Stimulated activated CD8-positive, alpha-beta memory T cell treated with anti-CD3 and anti-CD28 coated beads, Interleukin-2, amount 100 ng/mL, for 1 hour (primary cell): ENCODE measurements at places on chromosomes 4 and X.

- no peak for DNase-seq
Measured at GRCh38 chr4:96993560-96993959, 1149.7 kb downstream of the STPG2 start.

DNA sequence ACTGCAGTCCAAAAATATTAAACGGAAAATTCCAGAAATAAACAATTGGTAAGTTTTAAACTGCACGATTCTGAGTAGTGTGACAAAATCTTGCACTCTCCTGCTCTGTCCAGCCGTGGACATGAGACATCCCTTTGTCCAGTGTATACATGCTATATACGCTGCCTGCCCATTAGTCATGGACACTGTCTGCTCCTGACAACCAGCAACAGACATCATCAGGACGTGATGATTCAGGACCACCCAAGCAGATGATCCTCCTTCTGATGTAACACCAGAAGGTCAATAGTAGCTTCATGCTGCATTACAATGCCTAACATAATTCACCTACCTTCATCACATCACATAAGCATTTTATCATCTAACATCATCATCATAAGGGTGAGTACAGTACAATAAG lies 36.3 kb downstream of the ATRX start:
- DNase-seq, result no peak

- DNase-seq, result no peak
Measured at GRCh38 chr4:8646296-8647093, 53.9 kb downstream of the CPZ start.

DNA sequence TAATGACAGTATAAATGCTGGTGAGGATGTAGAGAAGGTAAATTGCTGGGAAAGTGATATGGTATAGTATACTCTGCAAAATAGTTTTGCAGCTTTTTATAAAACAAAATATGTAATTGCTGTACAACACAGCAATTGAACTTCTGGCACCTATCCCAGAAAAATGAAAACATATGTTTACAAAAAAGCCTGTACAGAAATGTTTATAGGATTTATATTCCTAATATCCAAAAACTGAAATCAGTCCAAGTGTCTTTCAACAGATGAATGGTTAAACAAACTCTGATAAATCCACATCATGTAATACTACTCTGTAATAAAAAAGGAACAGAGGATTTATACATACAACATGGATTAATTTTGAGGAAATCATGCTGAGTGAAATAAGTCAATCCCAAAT lies 198.4 kb upstream of the ACTRT1 start:
- no peak for DNase-seq

DNA sequence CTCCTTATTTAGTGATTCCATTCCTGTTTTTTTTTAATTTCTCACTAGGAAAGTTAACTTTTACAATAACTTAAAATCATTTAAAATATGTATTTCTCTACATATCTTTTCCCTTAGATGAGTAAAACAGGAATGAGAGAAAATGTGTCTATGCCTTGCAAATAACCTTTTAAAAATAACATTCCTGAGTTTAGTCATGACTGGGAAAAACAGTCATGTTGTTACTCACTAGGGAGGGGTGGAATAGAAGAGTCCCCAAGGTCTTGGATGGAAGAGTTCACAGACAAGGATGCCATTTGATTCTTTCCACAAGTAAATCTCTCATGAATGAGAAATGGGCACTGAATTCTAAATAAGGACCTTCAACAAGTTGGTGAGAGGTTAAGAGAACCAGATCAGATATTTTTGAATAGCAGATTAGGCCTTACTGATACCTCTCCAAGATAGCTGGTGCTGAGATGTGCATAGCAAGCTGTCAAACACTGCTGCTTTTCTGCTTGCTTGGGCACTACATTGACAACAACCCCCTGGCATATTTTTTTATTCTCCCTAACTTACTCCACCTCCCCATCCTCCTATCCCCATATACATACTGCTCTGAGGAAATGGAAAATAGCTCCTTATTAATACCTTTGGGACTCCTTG lies 25.1 kb downstream of the UGDH start:
- no peak for DNase-seq

- DNase-seq, result no peak
Measured at GRCh38 chrX:150643271-150643670, 49.9 kb upstream of the MTMR1 start.

GRCh38 chr4:160423879-160424451 lies 1321.1 kb downstream of the RAPGEF2 start:
- DNase-seq, result no peak

- DNase-seq, result no peak
Measured at GRCh38 chr4:54218736-54219135, 10.4 kb upstream of the PDGFRA start.

DNA sequence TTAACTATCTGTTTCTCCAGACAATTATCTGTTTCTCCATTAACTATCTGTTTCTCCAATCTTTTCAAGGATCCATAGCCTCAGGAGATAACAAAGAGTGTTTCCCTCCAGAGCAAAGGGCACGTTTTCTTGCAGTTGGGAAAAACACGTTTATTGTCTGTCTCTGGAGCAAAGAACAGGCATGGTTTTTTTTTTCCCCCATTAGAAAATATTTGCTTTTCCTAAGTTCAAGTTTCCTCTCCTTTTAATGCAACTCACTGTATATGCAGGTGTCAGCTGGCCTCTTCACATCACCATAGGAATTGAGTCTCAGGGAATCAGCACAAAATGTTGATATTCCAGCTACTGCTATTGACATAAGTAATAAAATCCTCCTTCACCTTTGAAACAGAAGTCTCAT lies 984.4 kb downstream of the RAB28 start:
- no peak for DNase-seq

GRCh38 chr4:94533405-94534223 lies 81.9 kb downstream of the PDLIM5 start:
- DNase-seq, result no peak

- no peak for DNase-seq
Measured at GRCh38 chr4:76562161-76562560, 127.1 kb downstream of the SHROOM3 start.

DNA sequence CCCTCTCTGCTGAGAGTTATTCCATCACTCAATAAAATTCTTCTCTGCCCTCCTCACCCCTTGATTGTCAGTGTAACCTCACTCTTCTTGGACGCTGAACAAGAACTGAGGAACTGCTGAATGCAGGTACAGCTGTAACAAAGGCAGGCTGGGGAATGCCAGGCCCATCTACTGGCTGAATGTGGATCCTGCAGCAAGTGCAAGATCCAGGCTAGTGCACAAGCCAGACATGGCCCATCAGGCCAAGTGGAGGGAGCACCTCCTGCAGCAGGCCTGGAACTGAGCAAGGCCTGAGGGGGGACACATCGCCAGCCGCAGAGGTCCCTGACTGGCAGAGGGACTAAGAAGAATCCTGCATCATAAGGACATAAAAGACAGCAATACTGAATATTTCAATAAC lies 411.8 kb upstream of the PCDH10 start:
- DNase-seq, result no peak

DNA sequence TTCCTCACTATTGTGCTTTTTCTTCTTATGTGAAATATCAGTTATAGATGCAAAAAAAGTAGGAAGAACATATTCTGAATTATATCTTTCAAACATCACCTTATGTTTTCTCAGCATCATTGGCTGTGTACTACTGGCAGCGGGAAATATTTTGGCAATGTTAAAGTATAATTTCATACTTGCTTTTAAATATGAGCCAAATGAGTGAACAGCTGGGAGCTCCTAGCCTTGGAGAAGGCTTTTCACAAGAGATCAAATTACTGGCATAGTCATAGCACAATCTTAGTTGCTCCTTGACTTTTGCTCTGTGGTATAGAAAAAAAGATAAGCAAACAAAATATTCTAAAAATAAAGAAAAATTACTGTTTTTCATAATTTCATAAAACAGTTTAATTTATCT lies 1575.8 kb upstream of the PABPC4L start:
- no peak for DNase-seq

DNA sequence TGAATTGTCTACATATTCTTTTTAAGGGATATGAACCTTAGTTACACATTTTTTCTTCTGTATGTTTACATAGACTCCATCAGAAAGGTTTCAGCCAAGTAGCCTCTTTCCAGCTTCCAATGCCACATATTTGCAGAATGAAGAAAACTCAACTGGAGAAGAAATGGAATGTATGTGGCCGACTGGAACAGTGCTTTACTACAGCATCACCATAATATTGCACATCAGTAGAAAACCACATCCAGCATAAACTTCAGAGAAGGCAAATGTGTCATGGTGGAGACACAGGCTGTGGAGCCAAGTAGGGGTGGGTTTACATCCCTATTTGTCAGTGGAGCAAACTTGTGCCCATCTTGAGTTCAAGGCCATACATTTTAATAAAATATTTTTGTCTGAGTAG lies 204.8 kb upstream of the LDB2 start:
- DNase-seq, result no peak

- no peak for DNase-seq
Measured at GRCh38 chrX:24204958-24205357, 55.4 kb downstream of the ZFX start.

DNA sequence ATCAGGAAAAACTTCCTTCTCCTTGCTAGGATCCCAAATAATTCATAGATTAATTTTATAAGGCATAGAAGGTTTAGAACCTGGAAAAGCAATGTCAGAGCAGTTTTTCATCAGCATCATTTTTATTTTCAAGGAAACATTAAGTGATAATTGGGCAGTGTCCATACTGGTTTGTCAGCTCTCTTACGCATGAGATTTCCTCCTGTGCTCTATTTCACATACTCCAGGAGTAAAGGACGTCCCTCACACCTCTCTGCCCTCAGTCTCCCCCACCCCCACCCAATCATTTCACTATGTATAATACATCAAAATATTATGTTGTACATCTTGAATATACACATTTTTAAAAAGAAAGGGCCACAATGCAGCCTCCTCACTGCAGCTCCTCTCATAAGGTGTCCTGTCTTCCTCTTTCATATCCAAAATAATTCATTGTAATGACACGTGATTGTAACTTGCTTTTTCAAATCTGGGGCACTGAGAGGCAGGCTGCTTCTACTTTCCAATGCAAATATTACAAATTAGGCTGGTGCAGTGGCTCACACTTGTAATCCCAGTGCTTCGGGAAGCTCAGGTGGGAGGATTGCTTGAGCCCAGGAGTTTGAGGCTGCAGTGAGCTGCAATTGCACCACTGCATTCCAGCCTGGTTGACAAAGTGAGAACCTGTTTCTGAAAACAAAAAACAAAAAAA lies 34.4 kb downstream of the ARHGEF38 start:
- DNase-seq, result no peak

DNA sequence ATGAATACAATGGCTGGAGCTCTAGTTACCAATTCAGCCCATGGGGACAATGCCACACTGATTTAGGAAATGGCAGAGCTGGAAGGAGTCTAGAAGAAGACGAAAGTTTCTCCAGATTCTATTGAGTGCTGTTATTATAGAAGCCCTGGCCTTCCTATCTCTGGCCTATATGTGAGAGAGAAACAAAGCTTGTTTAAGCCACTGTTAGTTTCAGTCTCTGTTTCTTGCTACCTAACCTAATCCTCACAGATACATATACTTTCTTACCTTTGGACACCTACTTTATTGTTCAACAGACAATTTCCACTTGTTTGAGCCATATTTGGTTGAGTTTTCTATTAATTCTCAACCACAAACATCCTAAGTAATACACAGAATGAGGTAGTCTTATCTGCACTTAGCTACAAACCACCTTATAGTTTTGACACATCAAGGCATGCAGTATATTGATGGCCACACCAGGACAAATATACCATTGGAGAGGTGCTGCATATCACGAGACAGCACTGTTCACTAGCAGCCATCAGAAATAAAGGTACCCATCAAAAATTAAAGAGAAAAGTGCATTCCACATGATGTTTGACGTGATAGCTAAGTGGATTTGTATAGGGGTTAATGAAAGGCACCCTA lies 190.2 kb downstream of the SMIM20 start:
- DNase-seq, result no peak

DNA sequence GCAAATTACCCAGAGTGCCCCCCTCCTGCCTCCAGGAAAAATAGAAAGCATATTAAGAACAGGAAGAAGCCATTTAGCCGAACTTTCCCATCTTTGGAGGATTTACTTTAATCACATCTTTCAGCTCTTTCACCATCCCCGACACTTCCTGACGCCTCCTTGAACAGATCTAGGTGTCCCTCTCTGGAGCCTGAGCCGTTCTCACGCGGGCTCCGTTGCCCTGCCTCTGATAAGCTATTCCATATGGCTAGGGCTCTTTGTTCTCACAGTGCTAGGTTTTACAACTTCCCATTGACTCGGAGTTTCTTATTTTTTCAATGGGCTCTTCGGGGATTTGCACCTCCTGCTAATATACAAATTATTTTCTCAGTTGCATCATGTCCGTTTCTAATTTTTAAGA lies 82.1 kb upstream of the GPC4 start:
- no peak for DNase-seq

- no peak for DNase-seq
Measured at GRCh38 chrX:24759786-24760185, 66.1 kb downstream of the POLA1 start.

- no peak for DNase-seq
Measured at GRCh38 chrX:47158131-47158530, 13.1 kb downstream of the RBM10 start.

GRCh38 chr4:145884775-145885174 lies 53.8 kb downstream of the ZNF827 start:
- no peak for DNase-seq
